ENCODE measurements at places on chromosomes 2 and 18.

- DNase-seq: no peak
Observed at GRCh38 chr2:47060652-47061170, 94.4 kb downstream of the STPG4 start.

GRCh38 chr2:137539336-137539735 is 424.9 kb upstream of the HNMT start:
- DNase-seq: no peak

- DNase-seq: peak; percentile 11
Observed at GRCh38 chr18:63850020-63850419, 37.5 kb upstream of the SERPINB2 start.

GRCh38 chr18:43875511-43875910 is 598.2 kb upstream of the SYT4 start:
- no peak for DNase-seq

DNA sequence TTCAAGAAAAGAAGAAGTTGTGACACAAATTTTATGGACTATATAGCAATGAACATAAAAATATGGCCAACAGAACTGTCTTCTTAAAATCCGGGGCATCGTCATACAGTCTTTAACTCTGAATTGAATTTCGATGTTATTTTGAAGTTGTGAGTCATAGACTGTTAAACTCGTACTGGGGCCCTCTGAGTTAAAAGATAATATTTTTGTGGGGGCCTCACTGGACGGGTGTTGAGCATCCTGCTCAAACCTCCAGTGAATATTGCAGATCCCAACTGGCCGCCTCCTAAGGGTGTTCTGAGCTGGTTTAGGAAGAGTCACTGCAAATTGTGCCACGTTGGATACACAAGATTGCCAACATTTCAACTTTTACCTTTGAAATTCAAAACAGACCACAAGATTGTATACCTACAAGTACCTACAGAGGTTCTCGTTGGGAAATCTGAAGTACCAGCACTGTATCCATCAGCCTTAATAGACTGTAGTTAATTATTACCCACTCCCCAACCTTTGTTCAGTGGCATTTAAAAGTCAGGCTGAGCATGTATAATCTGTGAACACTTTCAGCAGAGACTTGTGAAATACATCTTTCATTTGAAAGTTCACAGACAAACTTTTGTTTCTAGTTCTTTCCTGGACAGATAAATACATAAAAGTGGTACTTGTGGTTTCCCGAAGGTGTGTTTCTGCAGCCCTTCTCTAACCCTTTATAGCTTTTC is 27.8 kb downstream of the KLHL23 start:
- no peak for DNase-seq

DNA sequence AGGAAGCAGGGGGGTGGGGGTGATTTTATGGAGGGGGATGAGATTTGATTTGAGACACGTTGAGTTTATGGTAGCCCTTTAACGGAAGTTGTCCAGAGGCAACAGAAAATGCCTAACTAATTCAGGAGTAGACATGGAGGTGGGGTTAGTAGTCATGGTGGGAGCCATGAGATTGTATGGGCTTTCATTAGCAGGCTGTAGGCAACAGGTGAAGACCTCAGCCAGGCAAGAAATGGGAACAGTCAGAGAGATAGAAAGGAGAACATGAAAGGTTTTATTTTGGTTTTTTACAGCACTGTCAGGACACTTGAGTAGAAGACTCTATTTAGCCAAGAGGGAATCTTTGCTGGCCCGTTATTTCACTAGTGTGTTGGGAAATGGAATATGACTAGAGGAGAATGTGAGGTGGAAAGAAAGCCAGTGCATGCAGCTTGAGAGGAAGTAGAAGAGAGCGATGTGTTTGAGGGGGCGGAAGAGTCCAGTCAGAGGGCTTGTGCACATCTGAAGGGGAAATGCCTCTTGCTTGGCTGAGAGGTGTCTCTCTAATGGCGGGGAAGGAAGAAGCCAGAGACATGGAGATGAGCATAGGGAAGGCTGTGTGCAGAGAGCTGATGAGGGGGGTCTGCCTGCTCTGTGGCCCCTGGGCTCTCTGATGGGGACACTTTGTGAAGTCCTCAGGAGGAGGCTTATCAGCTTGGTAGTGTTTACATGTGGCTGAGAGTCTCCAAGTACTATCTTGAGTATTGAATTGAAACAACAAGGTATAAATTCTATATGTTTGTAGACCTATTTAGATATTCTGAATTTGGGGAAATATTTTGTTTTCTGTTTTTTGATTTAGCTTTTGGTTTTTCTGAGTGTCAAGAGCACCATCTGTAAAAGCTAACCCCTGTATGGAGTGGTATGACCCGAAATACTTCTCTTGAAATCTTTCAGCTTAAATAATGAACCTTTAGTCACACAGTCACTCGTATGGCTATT is 66.9 kb upstream of the ITM2C start:
- DNase-seq: no peak

- no peak for DNase-seq
Observed at GRCh38 chr2:71669058-71669456, 215.7 kb downstream of the DYSF start.

DNA sequence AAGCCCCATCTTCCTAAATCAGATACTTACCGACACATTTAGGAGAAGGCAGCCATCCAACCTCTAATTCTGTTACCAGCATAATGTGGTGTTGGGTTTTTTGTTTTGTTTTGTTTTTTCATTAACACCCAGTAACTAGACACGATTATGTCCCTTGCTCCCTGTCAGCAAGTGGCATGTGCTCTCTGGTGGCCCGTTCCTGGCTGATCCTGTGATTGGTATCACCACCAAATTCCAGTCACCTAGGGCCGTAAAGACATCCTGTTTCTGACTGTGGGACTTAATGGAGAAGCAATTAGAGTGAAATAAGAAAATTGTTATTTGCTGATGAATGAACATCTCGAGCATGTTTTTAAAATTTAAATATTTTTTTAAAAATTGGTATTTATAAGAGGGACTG is 5.9 kb upstream of the DLX1 start:
- no peak for DNase-seq

GRCh38 chr2:75294362-75294761 is 95.0 kb upstream of the TACR1 start:
- DNase-seq: no peak

- DNase-seq: no peak
Observed at GRCh38 chr18:54813977-54814565, 14.2 kb upstream of the RAB27B start.

- DNase-seq: no peak
Observed at GRCh38 chr18:31230495-31230894, 67.8 kb upstream of the DSC1 start.

DNA sequence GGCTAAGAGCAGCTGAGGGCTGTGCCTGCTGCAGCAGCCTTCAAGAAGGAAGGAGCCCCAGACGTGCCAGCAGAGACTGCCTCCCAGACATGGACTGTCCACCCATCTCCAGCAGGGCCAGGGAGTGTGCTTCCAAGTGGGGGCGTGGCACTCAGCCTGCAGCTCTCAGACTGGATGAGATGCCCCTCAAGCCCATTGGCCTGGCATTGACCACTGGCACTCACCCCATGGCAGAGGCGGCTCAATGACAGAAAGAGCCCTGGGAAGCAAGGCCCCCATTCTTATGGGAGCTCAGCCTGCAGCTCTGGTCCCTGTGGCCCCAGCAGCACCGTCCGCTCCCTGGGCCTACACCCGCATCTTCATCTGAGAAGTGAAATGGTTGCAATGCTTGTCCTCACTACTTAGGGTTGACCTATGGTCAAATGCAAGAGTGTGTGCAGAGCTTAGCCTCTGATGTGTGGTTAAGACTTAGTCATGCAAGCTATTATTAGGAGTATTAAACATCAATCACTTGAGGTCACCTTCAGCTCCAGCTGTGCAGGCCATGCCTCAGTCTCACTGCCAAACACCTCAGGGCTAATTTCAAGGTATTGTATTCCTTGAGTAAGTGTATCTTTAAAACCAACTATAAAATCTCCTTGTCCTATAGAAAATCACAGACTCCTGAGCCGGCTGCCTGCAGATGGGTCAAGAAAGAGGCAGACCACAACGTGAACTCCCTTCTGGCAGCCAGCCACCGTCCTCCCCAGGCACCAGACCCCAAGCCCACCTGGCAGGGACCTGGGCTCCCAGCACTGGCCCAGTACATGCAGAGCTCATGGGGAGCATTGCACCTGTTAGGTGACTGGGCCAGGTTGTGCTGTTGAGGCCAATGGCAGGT is 194.8 kb downstream of the NDUFA10 start:
- DNase-seq: no peak

- DNase-seq: no peak
Observed at GRCh38 chr2:77834360-77835002, 312.3 kb upstream of the LRRTM4 start.

GRCh38 chr2:85327160-85327821 is 498 bp downstream of the TGOLN2 start:
- DNase-seq: no peak

DNA sequence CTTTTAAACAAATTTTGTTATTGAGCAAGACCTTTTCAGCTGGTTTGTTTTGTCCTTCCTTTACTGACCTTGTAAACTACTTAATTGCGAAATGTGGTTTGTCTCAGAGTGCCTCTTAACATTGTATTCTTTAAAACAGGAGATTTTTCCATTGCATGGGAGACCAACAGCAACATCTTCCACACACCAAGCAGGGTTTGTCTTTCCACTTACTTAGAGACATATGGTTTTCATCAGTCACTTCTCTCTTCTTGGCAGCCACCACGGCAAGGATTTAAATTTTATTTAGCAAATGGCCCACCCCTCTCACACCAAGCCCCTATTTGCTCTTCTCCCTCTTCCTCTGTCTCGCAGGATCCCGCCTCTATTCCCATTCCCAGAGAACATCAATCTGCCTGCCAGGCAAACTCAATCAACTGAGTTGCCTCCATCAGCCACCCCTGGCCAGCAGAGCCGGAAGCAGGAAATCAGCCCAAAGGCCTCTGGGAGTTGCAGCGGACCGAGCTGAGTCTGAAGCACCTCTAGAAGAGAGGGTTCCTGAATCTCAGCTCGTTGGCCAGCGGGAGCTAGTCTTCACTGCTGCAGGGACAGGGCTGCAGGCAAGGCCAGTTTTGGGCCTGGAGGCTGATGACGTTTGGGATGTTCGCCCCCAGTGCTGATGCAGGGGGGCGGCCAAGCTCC is 11.3 kb upstream of the CIB4 start:
- DNase-seq: no peak

DNA sequence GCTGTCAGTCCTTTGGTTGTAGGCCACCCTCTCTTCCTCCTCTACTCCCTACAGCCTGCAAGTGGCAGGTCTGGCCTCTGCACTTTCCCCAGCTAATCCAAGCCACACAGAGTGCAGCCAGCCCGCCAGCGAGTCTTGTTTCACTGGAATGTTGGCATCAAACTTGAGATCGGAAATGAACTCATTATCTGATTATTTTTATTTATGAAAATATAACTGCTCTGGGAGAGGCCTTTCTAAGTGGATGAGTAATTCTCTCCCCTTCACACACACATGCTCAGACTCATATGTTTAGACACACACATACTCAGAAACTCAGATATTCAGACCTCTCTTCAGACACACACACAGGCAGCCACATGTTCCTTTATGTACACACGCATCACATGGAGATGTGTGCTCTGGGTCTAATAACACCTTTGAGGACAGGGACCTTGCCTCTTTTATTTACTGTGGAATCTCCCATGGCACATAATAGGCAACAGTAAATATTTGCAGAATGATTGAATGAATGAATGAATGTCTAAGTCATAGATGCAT is 151.3 kb downstream of the ZFP36L2 start:
- no peak for DNase-seq

GRCh38 chr2:50484371-50484770 is 547.6 kb downstream of the NRXN1 start:
- no peak for DNase-seq

GRCh38 chr2:228318218-228318617 is 136.7 kb upstream of the SPHKAP start:
- peak; percentile 60 for DNase-seq

- DNase-seq: no peak
Observed at GRCh38 chr2:226180281-226180884, 619.2 kb downstream of the IRS1 start.

- DNase-seq: no peak
Observed at GRCh38 chr2:213792045-213792444, 507.8 kb downstream of the SPAG16 start.

DNA sequence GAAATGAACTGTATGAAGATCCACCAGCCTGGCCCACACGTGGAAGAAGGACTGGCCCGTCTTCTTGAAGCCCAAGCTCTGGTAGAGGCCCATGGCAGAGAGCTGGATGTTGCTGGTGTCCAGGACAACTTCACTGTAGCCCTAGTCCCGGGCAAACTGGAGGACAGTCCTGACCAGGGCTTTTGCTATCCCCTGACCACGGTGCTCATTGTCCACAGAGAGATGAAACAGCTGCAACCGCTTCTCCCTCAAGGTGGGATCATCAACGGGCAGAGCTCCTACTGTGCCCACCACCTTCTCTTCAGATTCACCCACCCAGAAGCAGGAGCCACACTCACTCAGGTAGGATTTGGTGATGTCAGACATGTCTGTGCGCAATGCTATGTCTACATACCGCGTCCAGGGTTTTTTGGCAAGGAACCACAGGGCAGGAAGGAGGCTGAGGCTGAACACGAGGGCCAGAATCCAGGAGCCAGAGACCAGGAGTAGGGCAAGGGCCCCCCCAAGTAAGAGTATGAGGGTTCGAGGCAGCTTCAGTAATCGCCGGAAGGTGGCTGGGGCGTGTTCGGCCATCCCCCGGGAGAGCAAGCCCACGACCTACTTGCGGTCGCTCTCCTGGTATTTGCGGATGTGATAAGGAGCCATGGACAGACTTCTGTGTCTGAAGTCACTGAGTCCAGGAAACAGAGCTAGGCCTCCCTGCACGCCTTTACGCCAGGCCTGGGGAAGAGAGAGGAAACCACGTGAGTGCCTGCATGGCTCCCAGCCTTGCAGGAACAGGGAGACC is 36.3 kb downstream of the TPRKB start:
- DNase-seq: no peak

GRCh38 chr2:212465456-212465855 is 73.1 kb downstream of the ERBB4 start:
- no peak for DNase-seq

- no peak for DNase-seq
Observed at GRCh38 chr2:133167223-133167622, 401.0 kb downstream of the NCKAP5 start.

DNA sequence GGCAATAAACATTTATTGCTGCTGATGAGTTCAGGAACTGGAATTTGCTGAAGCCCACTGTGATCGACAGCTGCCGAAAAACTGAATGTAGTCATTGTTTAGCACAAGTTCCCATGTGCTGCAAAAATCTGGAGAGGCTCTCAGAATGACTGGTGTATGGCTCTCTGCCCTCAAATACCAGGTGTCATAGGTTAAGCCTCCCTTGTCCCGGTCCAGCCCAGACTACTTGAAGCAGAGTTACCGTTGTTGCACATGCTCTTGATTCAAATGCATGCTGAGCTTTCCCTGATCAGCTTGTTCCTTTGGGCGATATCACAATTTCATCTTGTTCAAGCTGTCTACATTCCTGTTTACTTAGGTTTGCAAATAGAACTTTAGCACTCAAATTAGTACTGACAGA is 625.2 kb downstream of the CPS1 start:
- no peak for DNase-seq

Measured in iPS DF 6.9 (cell line).